ENCODE measurements at places on chromosomes 11 and 22. TPM values are rescaled to one million over a fixed set of nuclear protein-coding genes. Genes with fewer than 3 reads are reported as not detected.

TP53AIP1 gene
- not detected for total RNA-seq

PIK3IP1 gene
- total RNA-seq, result 56.3 TPM

OR2AG1 gene
- total RNA-seq, result not detected

CECR2 gene
- total RNA-seq, result 0.28 TPM

PGM2L1 gene
- total RNA-seq, result 8.9 TPM

TPH1 gene
- 17.5 TPM for total RNA-seq

SLN gene
- total RNA-seq, result not detected

DNA sequence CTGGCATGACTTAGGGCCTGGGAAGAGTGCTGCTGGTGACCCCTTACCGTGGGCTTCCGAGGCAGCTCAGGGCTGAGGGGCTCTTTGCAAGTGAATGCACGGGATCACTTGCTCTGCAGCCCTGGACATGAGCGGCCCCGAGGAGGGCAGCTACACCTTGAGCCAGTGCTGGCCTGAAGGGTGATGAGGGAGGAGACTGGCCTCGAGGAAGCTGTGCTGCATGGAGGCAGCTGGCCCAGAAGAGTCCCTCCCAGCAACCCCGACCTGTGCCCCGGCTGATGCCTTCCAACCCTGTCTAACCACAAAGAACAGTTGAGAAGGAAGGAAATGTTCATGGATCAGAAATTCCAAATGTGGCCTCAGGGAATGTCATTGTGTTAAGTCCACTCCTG is 45.2 kb downstream of the TBX1 start:
- H3K4me1 ChIP-seq, result no peaks in the 10 kb centered on the region
- no peak overlapping the region for H3K4me3 ChIP-seq
- no peaks in the 10 kb centered on the region for H3K36me3 ChIP-seq
- no peak overlapping the region for H3K27ac ChIP-seq

DNA sequence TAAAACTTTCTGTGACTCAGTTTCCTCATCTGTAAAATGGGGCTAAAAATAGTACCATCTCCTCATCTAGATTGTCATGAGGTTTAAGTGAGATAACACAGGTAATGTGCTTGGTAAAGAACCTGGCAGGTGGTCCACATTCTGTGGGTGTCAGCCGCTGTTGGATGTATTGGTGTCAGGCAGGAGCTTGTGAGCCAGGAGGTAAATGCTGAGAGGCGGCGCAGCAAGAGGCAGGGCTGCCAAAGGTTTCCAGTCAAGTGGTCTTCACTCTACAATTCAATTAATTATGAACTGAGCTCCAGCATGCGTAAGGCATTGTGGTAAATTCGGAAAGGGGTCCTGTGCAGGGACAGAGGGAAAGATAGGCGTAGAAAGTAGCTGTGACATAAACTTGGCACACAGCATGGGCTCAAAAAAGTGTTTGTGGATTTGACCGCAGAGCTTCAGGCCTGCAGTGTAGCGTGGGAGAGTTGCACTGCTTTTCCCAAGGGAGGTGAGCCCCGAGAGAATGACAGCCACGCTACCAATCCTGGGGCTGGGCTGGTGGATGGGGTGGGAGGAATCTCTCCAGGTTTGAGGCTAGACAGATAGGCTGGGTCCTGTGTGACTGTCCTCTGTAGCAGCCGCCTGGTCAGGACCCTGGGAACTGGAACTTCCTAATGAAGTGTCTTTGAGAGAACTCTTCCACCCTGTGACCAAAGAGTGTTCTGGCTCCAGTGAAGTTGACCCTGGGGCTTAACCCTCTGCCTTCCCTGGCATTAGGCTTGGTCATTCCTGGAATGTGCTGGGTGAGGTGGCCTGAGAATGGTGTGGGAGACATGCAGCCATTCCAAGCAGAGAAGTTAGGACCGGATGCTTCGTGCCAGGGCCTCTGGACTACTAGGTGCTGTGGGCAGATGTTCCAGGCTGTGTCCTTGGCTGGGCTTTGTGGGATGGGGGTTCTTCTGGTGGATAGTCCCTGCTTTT is 122.4 kb downstream of the FEZ1 start:
- peak overlapping the region; percentile 34 for H3K27ac ChIP-seq
- no peak for DNase-seq
- H3K4me1 ChIP-seq, result peaks cover 29% of the 10 kb centered on the region
- H3K4me3 ChIP-seq, result peak overlapping the region; percentile 17
- H3K27me3 ChIP-seq, result no peaks in the 10 kb centered on the region

- DNase-seq, result no peak
- no peaks in the 10 kb centered on the region for H3K36me3 ChIP-seq
- peak overlapping the region; percentile 10 for H3K27ac ChIP-seq
- H3K27me3 ChIP-seq, result no peaks in the 10 kb centered on the region
- H3K4me3 ChIP-seq, result peak overlapping the region; percentile 40
Measured at GRCh38 chr11:35144136-35144741, 5.3 kb downstream of the CD44 start.

DNA sequence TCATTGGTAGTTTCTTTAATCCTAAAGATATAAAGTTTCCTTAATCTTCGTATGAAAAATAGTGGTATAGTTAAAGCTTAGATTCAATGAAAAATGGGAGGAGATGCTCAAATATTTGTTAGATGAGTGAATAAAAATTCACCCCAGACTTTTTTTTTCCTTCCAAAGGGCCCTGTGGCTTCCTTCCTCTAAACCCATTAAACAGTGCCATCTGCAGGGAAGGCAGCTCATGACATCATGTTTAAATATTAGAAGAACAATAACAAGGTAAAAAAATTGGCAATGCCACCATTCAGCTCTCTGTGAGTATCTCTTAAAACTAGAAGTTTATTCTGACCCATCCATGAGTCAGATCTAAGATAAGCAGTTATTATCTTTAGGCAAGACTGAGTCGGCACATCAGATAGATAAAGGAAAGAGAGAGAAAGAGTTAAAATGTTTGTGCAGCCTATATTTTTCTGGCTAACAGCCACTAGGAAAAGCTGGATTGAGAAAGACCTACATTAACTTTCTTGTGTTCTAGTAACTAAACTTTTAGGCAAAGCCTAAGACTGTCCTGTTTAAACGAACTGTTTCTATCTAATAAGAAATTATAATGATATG is 19.1 kb upstream of the OOSP1 start:
- no peak for DNase-seq
- no peaks in the 10 kb centered on the region for H3K27me3 ChIP-seq
- H3K36me3 ChIP-seq, result no peaks in the 10 kb centered on the region

GRCh38 chr11:2097998-2098690 is 41.0 kb downstream of the IGF2 start:
- no peak for DNase-seq
- H3K4me1 ChIP-seq, result peaks cover 10% of the 10 kb centered on the region
- H3K36me3 ChIP-seq, result no peaks in the 10 kb centered on the region
- H3K27ac ChIP-seq, result no peak overlapping the region

DNA sequence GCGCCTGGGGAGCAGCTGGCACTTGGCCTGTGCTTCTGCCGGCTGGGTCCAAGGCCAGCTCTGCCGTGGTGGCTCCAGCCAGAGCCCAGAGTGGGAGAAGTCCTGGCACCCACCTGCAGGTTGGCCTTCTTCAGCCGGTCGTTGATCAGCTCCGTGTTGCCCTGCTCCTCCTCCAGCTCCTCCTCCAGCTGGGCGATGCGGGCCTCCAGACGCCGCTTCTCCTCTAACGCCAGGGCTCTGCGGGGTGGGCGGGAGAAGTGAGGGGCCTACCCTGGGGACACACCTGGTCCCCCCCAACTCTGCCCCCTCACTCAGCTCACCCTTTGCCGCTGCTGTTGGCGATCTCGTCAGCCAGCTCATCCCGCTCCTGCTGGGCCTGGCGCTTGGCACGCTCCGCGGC is 32.6 kb downstream of the APOL1 start:
- no peaks in the 10 kb centered on the region for H3K27me3 ChIP-seq
- H3K4me1 ChIP-seq, result no peaks in the 10 kb centered on the region
- peak overlapping the region; percentile 68 for H3K27ac ChIP-seq
- H3K36me3 ChIP-seq, result peaks cover 92% of the 10 kb centered on the region
- H3K4me3 ChIP-seq, result no peak overlapping the region

DNA sequence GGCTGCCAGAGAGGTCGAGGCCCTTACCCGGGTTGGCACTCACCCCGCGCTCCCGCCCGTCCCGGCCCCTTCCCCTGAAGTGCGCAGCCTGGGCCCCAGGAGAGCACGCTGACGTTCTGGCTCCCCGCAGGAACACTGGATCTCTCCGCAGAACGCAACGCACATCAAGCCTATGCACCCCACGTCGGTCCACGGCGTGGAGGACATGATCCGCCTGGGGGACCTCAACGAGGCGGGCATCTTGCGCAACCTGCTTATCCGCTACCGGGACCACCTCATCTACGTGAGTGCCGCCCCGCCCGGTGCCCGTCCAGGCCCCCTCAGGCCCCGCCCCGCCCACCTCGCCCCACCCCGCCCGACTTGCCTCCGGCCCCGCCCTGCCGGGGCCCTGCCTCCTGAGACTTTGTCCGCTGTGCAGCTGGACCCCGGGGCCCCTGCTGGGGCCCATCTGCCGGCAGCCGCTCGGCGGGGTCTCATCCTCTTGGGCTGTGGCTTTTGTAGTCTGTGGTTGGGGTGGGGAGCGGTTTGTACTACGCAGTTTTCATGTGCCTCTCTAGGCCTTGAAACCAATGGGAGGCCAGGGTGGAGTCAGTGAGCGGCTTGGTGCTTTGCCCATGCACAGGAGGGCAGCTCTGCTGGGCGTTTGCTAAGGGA is 19.7 kb downstream of the MYO7A start:
- no peak overlapping the region for H3K27ac ChIP-seq
- no peaks in the 10 kb centered on the region for H3K36me3 ChIP-seq
- peaks cover under 1% of the 10 kb centered on the region for H3K4me1 ChIP-seq
- H3K27me3 ChIP-seq, result no peaks in the 10 kb centered on the region

DNA sequence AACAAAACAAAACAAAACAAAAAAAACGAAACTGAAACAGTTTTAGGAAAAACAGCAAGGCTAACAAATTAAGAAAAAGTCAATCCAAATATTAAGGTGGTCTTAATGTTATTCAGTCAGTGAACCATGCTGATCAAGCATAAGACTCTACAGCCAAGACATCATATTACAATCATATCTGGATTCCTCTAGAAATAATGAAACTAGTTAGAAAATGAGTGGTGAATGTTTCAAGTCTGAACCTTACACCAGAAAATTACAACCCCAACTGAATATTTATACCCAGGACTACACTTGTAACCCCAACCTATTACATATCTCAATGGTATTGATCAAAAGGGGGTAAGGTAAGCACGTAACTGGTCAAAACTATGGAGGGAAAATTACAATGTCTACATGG is 48.8 kb downstream of the ACAT1 start:
- no peak overlapping the region for H3K27ac ChIP-seq
- H3K36me3 ChIP-seq, result peaks cover 15% of the 10 kb centered on the region
- DNase-seq, result no peak
- no peaks in the 10 kb centered on the region for H3K27me3 ChIP-seq

DNA sequence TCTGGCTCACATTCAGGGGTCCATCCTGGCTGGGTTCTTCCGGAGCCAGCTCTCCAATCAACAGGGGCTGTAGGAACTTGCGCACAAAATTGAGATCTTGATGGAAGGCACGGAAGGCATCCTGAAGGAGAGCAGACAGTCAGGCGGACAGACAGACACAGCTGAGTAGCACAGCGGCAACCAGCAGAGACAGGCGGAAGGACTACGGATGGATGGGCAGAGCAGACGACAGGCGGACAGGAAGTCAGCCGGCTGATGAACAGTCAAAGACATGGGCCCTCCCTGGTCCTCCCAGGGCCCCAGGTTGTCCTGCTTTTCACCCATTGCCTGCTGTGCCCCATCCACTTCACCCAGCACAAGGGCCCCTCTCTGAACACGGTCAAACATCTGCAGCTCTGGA is 11.3 kb downstream of the FADS3 start:
- no peak overlapping the region for H3K4me3 ChIP-seq
- peaks cover 28% of the 10 kb centered on the region for H3K4me1 ChIP-seq
- no peak for DNase-seq
- no peaks in the 10 kb centered on the region for H3K27me3 ChIP-seq
- peak overlapping the region; percentile 53 for H3K27ac ChIP-seq

DNA sequence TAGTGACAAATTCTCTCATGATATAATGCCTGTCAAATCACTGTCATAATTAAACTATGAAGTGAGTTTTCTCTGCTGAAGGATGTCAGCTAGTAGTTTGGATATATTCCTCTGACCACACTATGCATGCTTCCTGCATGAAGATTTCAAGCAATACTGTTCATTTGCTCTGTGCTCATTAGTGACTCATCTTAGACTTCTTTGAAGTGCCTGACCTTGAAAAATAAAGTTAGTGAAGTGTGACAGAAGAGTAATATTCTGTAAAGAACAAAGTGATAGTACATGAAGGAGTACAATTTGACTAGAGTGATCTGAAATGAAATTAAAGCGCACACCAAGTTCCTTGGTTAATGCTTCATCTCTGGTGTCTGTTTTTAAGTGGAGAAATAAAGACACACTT is 629.5 kb upstream of the ANO3 start:
- no peak for DNase-seq
- H3K4me1 ChIP-seq, result no peaks in the 10 kb centered on the region
- no peaks in the 10 kb centered on the region for H3K27me3 ChIP-seq
- no peaks in the 10 kb centered on the region for H3K36me3 ChIP-seq
- H3K27ac ChIP-seq, result no peak overlapping the region

- H3K4me1 ChIP-seq, result no peaks in the 10 kb centered on the region
- H3K4me3 ChIP-seq, result no peak overlapping the region
- H3K27ac ChIP-seq, result no peak overlapping the region
Measured at GRCh38 chr11:68666849-68667248, 17.5 kb upstream of the GAL start.

GRCh38 chr22:47012589-47013370 is 250.3 kb downstream of the TBC1D22A start:
- no peaks in the 10 kb centered on the region for H3K27me3 ChIP-seq
- no peak for DNase-seq
- no peak overlapping the region for H3K4me3 ChIP-seq
- H3K27ac ChIP-seq, result no peak overlapping the region
- H3K36me3 ChIP-seq, result no peaks in the 10 kb centered on the region
- H3K4me1 ChIP-seq, result no peaks in the 10 kb centered on the region

DNA sequence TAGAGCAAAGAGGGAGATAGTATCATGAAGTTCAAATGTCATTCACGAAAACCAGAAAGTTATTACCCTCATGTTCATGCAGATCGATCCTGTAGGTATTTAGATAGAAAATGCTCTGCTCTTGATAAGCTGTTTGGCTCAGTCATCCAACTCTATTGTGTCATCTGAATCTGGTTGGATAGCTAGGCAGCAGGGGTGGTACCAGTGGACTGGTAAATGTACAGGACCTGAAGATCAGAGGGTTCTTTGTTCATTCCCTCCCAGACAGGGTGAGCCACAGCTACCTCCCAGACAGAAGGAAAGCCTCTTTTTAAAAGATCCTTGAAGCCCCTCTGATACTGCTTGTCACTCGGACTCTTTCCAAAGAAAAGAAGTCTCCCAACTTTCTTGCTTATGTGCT is 29.8 kb upstream of the DRD2 start:
- H3K27ac ChIP-seq, result no peak overlapping the region
- no peaks in the 10 kb centered on the region for H3K4me1 ChIP-seq
- no peak for DNase-seq
